ENCODE measurements at places on chromosomes 4 and X.

DNA sequence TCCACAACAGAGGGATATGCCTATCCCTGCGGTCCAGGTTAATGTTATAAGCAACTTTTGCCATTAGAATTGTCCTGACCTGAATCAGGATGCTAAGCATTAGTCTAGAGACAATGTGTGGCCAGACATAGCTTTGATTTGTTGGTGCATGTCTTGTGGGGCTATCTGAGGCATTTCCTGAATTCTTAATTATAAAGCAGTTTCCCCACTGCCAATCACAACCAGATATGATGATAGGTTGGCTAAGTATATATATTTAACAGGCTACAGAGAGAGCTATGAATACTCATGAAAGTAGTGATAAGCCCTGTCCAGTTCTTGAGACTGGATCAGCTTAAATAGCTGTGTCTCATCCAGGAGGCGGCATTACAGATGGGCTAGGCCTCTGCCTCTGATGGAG, 37.8 kb upstream of the ZNF81 start:
- no peak for DNase-seq

DNA sequence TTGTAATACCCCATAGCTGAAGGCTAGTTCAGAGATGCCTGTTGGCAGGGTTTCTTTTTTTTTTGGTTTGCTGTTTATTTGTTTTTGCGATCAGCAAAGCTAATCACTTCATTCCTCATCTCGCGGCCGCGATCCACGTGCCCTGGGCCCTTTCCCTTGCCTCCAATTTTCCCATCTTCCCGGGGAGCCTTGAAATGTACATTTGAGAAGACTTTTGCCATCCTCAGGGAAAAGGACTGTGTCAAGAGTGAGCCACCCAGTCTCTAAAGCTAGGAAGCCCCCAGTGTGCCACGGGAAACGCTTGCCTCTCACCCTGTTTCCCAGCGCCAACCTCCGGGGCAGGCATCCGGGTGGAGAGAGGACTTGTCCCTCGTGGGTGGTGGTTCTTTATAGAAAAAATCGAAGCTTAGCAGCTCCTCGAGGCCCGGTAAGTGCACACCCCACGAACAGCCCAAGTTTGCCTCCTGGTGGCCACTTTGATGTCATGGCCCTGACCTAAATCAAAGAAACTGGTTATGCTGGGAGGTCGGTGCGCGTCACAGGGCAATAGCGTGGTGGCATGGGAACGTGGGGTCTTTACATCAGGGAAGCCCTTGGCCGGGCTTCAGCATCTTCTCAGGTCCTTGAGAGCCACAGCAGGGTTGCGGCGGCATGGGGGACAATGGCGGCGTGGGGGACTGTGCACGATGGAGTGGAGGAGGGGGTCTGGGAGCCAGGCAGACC, 42.0 kb downstream of the MAP7D3 start:
- DNase-seq, result no peak

DNA sequence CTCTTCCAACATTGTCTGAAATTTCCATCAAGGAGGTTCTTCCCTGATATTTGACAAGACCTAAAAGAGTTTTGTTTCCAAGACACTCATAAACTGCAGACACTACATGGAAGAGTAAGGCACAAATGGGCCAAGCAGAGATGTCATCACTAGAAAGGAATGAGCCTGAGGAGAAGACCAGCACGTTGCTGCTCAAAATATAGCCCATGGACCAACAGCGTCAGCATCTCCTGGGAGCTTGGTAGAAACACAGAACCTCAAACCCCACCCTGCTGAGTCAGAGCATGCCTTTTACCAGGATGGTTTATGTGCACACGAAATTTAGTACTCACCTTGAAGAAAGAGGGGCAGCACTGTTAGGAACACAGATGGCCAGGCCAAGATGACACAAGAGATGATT, 128.7 kb upstream of the MID1 start:
- no peak for DNase-seq

- DNase-seq, result no peak
Observed at GRCh38 chr4:88285235-88285653, 883 bp upstream of the PPM1K start.

DNA sequence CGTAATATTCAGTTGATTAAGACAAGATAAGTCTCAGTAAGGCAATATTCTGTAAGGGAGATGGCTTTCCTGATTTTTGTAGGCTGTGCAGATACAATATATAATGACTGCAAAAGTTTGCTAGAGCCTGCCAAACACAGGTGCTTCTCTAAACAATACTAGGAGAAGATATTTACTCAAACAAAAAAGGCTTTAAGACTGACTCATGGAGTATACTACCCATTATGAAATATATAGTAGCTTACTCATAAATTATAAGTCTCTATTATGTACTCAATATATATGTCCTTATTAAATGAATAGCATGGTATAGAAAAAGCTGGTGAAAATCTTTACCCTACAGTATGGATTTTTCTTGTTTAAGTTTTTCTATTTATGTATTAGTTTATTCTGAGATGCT, 93.2 kb upstream of the IL15 start:
- DNase-seq, result no peak
